ENCODE measurements at places on chromosomes 1 and 21.

DNA sequence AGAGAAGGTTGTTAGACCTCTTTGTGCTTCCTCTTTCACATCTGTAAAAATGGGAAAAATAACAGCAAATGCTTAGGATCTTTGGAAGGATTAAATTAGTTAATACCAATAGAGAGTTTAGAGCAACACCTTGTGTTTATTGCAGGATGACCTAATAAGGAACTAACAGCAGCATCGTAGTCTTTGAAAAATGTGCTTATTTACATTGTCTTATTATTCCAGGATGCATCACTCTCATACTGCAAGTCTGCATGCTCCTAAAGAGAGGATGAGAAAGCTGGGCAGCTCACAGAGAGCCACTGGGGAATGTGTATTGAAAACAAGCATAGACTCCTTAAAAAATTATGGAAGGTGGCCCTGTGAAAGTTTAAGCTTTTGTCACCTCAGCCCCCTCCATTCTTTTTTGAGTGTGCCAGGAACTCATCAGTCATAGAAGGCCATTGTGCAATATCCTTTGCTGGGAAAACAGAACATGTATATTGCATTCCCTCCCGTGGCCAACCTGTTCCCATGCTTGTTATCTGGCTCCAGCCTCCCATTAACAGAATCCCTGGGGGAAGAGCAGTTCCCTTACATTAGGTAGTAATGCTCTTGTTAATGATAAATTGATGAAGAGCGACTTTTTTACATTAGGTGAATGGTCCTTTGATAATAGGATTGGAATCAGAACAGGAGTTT, 180.7 kb downstream of the ZNF326 start:
- DNase-seq, result no peak

- no peak for DNase-seq
These were observed 117.1 kb downstream of the DSCAM start for GRCh38 chr21:40729761-40730425.

DNA sequence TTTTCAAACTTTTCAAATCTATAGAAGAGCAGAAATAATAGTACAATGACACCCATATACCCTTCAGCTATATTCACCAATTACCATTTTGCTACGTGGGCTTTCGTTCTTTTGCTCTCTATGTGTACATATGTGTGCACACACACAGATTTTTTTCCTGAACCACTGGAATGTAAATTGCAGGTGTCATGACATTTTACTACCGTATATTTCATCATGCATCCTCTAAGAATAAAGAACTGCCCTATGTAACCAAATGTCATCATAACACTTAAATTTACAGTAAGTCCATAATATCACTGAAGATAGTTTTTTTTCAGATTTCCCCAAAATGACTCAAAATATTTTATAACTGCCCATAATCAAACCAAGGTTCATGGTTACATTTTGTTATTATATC, 88.4 kb upstream of the GFI1 start:
- no peak for DNase-seq

- DNase-seq, result no peak
These were observed 1254.8 kb downstream of the AMY1C start for GRCh38 chr1:105004515-105004914.

DNA sequence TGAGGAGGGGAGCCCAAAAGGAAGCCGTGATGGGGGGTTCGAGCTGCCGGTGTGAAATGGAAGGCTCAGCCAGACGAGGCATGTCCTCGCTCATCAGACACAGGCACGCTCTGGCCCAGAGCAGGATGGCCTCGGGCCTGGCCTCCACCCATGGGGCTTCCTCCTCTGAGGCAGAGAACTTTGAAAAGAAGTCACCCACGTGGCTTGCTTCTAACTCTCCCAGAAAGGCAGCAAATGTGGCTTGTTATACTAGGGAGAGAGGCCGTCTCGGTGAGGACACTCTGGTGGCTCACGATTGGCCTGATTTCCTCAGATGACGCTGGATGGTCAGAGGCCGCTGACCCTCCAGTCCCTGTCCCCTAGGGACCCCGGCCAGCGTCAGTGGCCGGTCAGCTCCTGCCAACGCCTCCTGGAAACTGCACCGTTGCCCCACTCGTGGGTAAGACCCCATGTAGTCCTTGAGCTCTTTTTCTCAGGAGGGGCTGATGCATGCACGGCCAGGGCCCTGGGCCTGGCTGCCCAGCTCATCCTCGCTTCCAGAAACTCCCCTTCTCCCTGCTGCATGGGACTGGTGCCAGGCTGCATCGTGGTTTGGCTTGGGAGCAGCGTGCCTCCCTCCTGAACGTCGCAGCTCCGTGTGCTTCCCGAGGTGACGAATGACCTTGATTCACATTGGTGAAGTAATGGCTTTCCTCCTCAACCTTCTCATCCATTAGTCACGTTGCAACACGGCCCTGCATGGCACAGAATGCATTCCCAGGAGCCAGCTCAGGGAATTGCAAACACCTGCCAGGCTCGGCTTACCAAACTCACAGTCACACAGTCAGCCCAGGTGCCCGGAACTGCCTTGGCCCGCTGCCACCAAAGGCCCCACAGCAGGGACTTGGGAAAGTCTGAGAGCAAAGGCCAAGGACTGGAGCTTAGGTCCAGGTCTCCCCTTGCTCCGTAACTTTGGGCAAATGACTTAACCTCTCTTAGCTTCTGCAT, 58.8 kb downstream of the TOMM20 start:
- no peak for DNase-seq

GRCh38 chr1:18828224-18828623, 31.2 kb downstream of the TAS1R2 start:
- DNase-seq, result no peak

GRCh38 chr1:199302554-199302953, 663.7 kb downstream of the PTPRC start:
- DNase-seq, result no peak

GRCh38 chr1:221709854-221710253, 32.0 kb downstream of the DUSP10 start:
- DNase-seq, result no peak

DNA sequence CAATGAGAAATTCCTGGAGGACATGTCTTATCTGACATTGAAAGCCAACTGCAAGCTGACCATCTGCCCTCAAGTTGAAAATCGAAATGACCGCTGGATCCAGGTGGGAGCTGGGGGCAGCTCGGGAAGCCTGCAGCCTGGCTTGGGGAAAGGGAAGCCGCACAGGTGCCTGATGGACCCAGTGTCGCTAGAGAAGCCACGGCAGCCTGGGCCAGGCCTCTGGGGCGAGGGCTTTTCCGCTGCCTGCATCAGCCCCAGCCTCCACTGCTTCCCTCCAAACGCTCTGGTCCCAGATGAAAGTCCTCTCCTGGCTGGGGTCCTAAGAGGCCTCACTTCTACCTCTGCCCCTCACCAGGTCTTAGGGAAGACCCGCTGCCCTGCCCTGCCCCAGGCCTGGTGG, 18.8 kb upstream of the PADI3 start:
- no peak for DNase-seq

- DNase-seq, result no peak
These were observed 56.3 kb upstream of the ADAMTS5 start for GRCh38 chr21:27023186-27023585.

DNA sequence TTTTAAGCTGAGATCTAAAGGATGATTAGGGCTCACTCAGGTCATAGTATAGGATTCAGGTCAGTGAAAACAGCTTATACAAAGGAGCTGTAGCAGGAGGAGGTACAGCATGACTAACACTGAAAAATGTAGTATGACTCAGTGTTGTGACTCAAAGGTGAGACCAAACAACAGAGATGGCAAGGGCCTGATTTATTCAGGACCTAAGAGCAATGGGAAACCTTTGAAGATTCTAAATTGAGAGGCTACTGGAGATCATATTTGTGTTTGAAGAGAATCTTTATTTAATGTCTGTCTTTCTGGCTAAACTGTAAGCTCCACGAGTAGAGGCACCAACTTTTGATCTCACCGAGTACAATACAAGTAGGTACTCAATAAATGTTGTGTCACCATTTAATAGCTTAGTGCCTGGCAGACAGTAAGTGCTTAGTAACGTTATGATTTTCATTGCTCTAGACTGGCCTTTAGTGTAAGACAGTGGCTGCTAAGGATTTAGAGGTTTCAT, 43.5 kb downstream of the PRKAA2 start:
- no peak for DNase-seq

DNA sequence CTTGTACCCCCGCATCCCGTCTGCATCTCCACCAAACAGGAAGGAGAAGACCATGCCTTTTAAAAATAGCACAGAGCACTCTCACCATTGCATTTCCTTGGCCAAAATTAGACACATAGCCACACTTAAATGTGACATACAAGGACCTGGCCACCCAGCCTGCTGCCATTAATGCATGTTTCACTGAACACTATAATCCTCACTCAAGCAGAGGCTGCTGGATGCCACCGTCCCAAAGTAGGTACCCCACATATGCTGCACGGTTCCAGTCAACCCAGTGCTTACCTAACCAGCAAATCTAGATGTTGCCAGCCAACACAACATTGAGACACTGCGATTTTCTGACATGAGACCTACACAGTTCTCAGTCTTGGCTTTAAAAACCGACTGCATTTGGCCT, 107.7 kb downstream of the ADSS2 start:
- no peak for DNase-seq

DNA sequence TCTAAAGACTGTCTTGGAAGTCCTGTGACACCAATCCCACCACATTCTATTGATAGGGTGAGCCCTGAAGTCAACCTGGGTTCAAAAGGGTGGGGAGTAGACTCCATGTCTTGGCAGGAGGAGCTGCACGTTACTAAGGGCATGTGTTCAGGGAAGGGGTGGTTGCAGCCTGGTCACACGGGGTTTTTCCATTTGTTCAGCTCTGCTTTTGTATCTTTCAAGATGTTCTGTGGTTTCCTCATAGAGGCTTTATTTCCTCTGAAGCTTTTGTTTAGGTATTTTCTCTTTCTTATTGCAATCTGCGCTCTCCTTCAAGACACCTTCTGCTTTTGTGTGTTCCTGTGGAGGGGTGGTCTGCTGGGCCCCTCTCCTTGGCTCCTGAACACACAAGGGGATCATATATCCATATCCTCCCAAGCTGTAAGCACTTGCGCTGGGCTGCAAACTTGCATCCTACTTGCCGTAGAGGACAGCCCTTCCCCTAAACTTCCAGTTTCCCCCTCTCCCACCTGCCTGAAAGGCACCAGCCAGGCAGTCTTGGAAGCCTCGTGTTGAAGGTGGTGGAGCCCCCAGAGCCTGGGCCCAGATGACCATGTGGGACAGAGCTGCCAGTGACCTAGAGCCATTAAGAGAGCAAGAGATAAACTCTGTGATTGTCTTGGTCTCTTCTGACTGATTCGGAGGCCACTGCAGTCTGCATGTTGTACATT, 62.5 kb upstream of the TRAPPC10 start:
- DNase-seq, result no peak

DNA sequence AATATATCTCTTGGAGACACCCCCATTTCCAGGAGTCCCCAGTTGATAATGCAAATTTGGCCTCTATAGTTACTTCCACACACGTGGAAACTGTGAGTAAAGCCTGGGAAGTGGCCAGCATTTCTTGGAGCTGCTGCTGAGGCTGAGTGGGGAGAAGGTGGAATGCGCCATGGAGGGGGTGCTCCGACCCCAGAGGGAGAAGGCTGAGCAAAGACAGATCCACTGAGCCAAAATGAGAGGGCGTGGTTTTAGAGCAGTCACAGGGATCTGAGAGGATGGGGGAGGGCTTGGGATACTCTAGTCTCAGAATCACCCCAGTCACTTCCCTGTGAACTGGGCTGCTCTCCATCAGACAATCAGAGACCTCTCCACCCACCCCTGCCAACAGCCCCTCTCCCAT, 38.7 kb downstream of the TRIM62 start:
- no peak for DNase-seq

- DNase-seq, result no peak
These were observed 1.3 kb downstream of the USF1 start for GRCh38 chr1:161044535-161044907.

DNA sequence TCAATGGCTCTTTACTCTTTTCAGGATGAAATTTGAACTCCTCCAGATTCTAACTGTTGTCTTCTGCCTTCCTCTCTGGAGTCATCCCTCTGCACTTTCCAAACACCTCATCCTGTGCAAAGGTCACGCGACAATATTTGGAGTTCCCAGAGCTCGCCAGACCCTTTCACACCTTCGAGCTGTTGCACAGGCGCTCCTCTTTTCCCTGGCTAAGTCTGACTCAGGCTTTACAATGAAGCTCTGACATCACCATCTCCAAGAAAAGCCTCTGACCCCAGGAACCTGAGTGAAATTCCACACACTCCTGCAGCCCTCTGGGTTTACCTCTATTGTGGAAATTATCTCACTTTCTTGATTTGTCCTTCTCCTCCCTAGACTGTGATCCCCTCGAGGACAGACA, 270.3 kb downstream of the RGS7 start:
- no peak for DNase-seq

- no peak for DNase-seq
These were observed 81.2 kb downstream of the SIPA1L2 start for GRCh38 chr1:232548691-232549090.

DNA sequence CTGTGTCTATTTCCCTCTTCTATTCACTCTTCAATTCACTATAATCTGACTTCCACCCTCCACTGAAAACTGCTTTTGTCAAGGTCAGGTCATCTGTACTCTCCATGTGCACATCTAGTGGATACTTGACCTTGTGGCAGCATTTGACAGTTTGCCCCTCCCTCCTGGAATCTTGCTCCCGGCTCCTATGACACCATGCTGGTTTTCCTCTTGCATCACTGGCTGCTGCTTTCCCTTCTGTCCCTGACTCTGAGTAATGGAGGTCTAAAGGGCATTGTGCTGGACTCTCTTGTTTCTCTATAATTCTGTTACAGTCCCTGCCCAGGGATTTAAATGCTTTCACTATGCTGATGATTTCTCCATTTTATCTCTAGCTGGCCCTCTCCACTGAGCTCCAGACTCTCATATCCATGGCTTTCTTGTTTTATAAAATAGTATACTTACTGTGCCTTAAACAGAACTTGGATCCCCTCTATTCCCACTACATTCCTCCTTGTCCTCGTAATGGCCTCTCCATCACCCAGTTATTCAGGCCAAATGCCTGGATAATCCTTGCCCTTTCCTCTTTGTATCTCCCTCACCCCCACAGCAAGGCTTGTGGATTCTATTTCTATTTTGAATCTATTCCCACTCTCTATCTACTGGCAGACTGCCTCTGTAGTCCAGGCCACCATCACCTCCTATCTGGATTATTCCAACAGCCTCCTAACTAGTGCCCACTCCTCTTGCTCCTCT, 36.8 kb upstream of the PODN start:
- DNase-seq, result no peak

DNA sequence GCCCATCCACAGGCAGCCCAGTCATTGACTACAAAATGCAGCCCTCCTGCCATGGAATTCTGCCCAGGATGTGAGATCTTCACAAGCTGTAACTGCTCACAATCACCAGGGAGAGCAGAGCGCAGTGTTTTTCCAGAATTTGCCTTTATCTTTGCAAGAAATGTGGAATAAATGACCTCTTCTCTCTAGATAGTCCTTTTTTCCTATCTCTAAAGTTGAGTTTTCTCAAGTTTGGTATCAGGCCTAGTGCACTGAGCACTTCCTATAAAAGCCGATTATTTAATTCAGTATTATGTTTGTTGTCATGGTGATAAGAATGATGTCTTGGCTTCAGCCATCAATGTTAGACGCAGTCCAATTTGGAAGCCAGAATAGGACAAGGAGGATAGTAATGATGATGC, 246.9 kb upstream of the IRF2BP2 start:
- DNase-seq, result no peak

All from activated naive CD4-positive, alpha-beta T cell (primary cell).